ENCODE measurements at places on chromosomes 2 and 18.

DNA sequence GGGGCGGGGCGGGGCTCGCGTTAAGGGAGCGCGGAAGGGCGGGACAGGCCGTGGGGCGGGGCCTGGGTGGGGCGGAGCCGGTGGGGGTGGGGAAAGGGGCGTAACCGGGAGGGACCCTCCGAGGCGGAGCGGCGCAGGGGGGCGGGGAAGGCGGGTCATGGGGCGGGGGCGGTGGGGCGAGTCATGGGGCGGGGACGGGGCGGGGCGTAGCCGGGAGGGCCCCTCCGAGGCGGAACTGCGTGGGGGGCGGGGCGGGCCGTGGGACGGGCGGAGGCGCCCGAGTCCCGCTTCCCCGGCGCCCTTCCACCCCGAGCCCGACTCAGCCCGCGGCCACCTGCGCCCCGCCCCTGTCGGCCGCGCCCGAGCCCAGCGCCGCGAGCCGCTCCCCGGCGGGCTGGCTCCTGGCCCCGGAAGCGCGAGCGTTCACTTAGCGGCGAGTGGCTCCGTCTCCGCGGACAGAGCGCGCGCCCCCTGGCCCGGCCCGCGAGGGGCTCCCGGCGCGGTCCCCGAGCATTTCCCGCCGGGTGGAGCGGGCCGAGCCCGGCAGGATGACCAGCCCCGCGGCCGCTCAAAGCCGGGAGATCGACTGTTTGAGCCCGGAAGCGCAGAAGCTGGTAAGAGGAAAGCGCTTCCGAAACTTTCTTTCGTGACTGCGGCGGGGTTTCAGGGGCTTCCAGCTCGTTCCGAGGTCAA, 64.7 kb downstream of the LRRFIP1 start:
- DNase-seq, result no peak

DNA sequence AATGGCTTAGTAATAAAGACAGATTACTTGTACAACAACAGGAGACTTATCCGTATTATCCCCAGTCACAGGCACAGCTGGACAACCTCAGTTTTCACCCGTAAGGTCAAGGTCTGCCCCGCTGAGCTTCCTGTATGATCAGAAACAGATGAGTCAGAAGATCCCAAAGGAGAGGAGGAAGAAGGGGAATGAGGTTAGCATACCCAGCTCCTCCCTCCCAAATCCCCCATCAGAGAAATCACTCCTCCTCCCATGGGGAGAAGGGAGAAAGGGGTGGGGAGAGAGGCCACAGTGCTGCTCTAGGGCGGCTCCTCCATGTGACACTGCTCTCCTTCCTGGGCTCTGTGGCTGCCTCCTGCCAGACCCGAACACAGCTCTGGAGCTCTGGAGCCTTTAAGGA, 53.8 kb upstream of the SPTBN1 start:
- DNase-seq, result no peak

DNA sequence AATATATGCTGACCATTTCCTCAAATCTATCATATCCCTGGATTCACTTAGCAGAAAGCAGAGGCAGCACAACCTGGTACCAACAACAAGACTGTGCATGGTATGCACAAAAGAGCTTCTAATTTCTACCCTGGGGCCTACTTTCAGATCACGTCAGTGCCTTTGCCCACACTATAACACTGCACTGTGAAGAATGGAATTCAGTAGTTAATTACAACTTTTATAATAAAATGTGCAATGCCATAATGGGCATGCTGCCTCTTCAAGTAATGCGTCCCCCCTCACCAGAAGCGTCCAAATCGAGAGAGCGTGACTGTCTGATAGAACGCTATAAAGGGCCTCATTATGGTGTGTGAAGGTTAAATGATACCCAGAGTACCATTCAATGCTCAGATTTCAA, 328.1 kb upstream of the PKDCC start:
- DNase-seq, result no peak

DNA sequence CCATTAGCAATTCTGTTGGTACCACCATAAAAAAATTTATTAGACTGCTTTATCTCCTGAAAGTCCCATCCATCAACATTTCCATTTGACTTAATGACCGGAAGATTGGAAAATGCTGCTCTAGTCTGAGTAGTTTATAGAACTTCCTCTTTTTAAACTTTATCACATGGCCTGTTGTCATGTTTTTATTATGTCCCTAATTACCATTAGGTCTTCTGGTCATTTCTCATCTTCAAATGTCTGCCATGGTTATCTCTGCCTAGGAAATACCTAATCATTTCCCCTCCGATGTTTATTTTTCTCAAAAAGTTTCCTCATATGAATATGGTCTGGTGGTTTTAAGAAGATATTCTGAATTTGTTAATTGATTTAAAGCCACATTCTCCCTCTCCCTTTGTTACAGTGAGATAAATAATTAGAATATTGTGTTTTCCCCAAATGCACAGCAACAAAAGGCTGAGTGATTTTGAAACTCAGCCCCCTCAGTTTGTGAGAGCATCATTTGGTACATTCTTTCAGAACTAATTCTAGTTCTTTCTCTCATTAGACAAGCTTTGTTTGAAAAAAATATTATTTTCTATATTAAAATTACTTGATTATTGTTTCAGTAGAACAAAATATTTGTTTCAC, 317.1 kb upstream of the ST6GAL2 start:
- DNase-seq, result no peak

DNA sequence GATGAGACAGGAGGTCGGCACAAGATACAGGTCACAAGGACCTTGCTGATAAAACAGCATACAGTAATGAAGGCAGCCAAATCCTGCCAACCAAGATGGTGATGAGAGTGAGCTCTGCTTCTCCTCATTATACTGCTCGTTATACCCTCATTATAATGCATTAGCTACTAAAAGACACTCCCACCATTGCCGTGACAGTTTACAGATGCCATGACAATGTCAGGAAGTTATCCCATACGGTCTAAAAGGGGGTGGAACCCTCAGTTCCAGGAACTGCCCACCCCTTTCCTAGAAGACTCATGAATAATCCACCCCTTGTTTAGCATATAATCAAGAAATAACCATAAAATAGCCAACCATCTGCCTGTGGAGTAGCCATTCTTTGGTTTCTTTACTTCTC, 224.2 kb downstream of the RBM43 start:
- DNase-seq, result no peak

- DNase-seq, result no peak
These were observed 197.4 kb upstream of the HDAC4 start for GRCh38 chr2:239598011-239598731.

DNA sequence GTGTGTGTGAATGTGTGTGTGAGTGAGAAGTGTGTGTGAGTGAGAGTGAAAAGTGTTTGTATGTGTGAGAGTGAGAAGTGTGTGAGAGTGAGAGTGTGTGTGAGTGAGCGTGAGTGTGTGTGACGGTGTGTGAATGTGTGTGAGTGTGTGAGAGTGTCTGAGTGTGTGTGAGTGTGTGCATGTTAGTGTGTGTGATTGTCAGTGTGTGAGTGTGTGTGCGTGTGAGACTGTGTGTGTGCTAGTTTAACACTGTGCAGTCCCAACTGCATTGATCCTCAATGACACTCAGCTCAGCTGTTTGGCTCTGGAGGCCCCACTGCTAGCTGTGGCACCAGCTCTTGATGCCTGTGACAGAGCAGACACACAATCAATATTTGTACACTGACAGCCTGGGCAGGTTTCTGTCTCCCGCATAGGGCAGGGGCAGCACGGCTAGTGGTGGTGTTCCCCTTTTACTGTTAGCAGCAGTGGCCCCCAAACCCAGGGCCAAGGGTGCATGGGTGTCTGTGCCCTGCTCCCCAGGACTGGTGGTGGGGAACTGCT, 135.0 kb downstream of the INHBB start:
- no peak for DNase-seq

DNA sequence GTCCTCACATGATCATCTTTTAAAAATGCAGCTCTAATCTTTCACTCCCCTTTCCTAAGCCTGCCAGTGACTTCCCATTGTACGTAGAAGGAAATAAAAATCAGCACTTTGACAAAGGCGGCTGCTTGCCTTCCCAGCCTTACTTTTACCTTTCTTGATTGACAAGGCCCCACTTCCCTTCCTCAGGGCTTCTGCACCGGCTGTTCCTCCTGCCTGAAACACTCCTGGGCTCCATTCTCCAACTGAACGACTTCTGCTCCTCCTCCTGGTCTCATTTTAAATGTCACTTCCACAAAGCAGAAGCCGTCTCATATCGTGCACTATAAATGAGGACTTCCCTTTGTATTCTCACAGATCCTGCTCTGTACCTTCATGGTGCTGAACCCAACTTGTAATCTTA, 56.1 kb downstream of the OSBPL6 start:
- no peak for DNase-seq

GRCh38 chr18:45355944-45356520, 259.2 kb upstream of the SLC14A2 start:
- DNase-seq, result no peak

DNA sequence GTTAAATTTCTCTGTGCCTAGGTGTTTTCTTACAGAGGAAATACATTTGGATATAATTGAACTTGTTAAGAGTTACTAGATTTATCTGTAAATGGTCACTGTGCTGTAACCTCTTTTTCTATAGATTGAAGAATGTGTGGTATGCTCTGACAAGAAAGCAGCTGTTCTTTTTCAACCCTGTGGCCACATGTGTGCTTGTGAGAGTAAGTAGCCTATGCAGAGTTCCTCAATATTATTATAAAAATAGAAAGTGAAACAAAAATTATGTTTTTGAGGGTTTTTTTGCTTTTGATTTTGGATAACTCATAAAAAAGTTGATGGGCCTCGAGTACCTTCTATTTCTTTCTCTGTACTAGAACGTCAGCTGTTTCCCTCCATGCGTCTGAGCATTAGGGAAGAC, 112.4 kb downstream of the MIB1 start:
- DNase-seq, result no peak

DNA sequence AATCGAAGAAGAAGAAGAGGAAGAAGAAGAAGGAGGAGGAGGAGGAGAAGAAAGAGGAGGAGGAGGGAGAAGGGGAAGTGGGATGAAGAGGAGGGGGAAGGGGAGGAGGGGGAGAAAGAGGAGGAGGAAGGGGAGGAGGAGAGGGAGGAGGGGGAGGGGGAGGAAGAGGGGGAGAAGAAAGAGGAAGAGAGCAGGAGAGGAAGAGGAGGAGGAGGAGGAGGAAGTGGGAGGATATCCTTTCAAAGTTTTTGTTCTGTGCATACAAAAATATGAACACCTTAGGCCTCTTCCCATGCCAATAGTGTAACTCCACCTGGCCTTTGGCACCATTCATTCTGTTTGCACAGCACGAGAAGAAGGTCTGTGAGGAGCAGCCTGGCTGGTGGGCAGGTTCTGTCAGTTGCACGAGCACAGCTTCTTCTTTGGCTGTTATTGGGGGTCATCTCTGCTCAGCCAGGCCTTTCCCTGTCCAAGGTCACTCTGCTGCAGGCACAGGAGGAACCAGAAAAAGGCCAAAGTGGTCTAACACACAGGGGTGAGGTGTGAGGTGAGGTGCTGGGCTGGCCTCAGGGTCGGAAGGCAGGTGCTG, 25.8 kb upstream of the PLB1 start:
- no peak for DNase-seq

GRCh38 chr2:216633616-216634369, 573 bp downstream of the IGFBP2 start:
- no peak for DNase-seq

DNA sequence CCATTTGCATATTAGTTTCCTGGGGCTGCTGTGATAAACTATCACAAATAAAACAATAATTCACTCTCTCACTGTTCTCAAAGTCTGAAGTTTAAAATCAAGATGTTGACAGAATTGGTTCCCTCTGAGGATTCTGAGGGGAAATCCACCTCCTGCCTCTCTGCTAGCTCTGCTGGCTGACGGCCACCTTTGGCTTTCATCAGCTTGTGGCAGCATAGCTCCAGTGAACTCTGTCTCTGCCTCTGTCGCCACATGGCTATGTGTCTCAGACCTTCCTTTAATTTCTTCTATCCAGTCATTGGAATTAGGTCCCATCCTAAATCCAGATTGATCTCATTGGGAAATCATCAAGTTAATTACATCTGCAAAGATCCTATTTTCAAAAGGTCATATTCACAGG, 38.9 kb upstream of the TRIM43 start:
- DNase-seq, result no peak

DNA sequence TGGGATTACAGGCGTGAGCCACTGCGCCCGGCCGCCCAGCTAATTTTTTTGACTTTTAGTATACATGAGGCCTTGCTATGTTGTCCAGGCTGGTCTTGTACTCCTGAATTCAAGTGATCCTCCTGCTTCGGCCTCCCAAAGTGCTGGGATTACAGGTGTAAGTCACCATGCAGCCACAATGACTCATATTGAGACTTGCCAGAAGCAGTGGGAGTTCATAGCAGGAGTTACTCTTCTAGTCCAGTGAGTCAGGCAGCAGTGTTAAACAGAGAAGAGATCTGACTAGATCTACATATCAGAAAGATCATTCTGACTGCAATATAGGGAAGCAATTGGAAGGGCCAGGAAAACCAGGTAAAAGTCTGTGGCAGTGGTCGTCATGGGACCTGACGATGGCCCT, 1.5 kb upstream of the FLACC1 start:
- DNase-seq, result peak; percentile 63

DNA sequence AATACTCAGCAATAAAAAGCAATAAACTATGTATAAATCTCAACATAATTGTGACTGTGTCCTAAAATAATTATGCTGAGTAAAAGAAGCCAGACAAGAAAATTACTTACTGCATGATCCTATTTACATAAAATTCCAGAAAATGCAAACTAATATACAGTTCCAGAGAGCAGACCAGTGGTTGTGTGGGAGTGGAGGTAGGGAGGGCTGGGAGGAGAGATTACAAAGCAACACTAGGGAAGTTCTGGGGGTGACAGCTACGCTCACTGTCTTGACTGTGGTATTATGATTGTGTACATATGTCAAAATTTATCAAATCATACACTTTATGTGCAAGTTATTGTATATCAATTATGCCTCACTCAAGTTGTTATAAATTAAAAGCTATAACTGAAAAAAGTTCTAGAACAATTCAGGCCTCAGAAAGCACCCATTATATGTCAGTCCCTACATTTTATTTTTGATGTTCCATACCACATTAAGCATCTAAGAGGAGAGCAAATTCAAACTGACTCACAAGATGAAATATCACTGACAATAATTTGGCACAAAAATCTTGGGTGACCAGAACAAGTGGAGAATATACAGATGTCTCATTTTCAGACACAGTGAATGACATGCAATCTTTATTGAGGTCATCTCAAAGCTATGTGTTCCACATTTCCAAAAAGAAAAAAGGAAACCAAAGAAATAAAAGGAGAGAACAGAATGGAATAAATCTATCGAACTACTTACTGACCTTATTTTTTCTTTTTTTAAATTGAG, 85.1 kb downstream of the ANTXR1 start:
- DNase-seq, result no peak

DNA sequence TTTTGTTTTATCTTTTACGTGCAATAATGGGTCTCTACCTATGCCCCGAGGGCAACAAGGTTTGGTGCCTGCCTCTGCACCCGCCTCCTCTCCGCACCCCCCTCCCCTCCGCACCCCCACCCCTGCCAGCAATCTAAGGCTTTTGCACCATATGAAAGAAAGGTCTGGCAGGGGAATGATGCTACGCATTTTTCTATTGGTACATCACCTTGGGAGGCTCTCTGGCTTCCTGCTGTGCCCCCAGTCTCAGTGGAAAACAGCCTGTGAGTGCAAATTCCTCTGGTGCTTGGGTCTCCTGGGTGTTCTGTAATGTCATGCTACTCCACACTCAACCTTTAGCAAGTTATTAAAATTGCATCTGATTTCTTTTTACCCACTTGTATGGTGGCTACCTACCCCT, 161.3 kb upstream of the SMAD7 start:
- no peak for DNase-seq

Measured in HS-5 (cell line).